ENCODE measurements at places on chromosomes 11 and 22.

DNA sequence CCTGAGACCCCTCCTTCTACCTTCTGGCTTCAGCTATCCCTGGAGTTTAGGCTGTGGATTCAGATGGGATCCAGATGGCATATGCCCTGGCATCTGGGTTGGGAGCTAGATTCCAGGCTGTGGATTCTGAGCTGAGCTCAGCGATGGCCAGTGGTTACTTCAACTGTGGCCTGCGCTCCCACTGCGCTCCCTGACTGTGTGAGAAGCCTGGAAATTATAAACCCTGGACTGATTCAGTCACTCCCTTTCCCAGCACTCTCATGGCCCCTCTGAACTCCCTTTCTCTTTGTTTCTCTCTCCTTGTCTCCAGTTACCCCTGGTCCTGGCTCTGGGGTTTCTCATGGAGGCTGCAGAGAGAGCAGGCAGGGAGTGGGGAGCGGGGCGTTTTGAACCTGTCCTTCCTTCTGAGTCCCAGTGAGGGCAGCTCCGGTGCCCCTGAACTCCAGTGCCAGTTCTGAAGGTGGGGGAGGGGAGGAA, 4.8 kb downstream of the ARHGEF17 start:
- no peak for DNase-seq

GRCh38 chr11:122268601-122269130, 152.7 kb upstream of the BLID start:
- DNase-seq: no peak

DNA sequence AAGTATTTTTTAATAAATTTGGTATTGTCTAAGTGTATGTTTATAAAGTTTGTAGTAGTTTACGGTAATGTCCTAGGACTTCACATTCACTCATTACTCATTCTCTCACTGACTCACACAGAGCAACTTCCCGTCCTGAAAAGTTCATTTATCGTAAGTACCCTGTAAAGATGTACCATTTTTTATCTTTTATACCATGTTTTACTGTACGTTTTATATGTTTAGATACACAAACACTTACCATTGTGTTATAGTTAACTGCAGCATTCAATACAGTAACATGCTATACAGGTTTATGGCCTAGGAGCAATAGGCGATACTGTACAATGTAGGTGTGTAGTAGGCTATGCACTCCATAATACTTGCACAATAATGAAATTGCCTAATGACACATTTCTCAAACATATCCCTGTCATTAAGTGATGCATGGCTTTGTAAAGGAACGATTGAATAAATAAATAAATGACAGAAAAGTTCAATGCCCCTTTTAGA, 12.5 kb upstream of the CARD18 start:
- peak; percentile 32 for DNase-seq

- DNase-seq: peak; percentile 96
These were observed at the start of gene KDM2A for GRCh38 chr11:67118801-67119584. KDM2A (plus strand) TSS chr11:67119263; CDS start chr11:67121317, 2,054 bp downstream.

- no peak for DNase-seq
These were observed 789 bp downstream of the SIK2 start for GRCh38 chr11:111602865-111603610.

DNA sequence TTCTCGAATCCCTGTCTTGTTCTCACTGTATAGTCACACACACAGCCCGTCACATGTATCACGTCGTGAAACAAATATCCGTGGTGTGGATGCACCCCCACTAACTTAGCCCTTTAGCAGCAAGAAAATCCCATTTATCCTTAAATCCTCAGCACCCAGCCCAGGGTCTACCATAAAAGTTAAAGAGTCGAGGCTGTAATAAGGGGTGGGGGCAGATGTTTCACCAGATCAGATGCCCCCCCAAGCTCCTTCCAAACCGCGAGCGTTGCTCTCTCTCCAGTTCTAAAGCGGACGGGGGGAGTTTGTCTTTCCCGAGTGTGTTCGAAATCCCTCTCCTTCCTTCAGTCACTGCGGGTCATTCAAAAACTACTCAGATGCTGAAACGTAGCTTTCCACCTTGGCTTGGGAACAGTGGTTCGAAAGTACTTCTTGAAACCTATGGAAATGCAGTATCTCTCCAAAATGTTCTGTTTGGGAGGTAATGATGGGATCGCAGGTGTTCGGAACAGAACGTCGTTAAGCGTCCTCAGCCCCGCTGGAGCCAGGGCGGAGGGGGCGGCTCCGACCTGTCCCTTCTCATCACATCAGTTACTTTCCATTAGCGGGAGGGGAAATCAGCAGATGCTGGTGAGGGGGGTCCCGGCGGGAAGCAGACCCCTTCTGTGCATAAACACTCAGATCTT, 156.2 kb downstream of the BRD1 start:
- no peak for DNase-seq

- no peak for DNase-seq
These were observed 104.3 kb downstream of the MAML2 start for GRCh38 chr11:96238563-96239135.

DNA sequence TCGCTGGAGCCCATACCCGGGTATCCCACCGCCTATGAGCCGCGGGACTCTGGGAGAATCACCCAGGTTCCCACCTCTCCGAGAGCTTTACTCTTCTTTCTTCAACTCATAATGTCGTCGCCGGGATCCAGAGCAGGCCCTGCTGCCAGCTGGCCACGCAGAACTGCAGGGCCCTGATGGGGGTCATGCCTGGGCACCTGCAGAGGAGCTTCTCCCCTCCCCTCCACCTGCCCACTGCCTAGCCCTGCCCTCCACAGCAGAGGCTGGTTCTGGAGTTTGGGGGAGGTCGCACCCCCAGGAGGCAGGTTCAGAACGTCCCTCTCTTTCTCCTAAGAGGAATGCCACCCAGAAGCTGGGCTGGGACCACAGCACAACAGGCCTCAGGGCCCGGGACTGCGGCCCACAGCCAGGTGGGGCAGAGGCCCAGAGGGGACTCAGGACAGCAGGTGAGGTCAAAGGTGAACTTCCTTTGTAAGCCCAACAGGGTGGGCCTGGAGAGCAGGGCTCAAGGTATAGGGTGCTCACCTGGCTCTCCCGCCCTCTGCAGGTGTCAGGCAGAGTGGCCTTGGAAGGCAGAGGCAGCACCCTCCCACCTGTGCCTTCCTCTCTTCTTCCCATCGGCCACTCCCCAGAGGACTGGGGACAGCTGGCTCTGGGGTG, 1.9 kb downstream of the SLC25A45 start:
- DNase-seq: no peak

GRCh38 chr11:1371836-1372465, 17.8 kb upstream of the BRSK2 start:
- no peak for DNase-seq

DNA sequence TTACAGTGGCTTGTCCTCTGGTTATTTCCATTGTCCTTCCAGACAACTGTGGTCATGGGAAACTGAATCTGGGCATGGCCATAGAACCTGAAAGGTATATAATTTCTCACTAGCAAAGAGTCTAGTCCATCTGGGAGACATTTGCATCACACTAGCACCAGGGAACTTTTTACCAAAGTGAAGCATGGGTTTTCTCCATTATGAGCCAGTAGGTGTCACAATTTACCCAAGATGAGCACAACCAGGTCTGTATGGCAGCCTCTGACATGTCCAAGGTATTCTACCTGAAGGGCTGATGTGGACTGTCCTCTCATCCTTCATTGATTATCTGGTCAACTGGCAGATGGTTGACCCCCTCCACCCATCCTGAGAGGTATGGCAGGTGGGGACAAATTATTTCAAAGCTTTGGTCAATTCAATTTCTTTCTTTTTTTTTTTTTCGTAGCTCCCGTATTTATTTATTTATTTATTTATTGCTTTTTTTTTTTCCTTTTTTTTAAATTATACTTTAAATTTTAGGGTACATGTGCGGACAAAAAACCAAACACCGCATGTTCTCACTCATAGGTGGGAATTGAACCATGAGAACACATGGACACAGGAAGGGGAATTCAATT, 425.9 kb downstream of the TMEM135 start:
- no peak for DNase-seq

- DNase-seq: no peak
These were observed 40.7 kb downstream of the FAM181B start for GRCh38 chr11:82692981-82693380.

- no peak for DNase-seq
These were observed 1.8 kb downstream of the MTMR2 start for GRCh38 chr11:95922099-95922498.

DNA sequence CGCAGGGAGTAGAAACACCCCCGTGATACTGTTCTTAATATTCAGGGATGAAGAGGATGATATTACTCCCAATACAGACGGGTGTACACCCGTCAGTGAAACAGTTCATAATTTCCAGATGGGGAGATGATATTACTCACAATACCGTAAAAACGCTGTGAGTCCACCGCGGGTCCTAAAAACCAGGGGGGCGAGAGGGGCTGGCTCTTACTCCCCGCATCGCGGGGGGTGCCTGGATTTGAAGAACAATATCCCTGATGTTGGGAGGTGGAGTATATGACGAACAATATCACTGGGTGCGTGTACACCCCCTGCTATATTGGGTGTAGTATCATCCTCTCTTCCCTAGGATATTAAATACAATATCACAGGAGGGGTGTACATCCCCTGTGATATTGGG, 20.5 kb upstream of the APOL5 start:
- DNase-seq: no peak

- peak; percentile 78 for DNase-seq
These were observed 3.5 kb downstream of the PANX1 start for GRCh38 chr11:94132152-94132558.

DNA sequence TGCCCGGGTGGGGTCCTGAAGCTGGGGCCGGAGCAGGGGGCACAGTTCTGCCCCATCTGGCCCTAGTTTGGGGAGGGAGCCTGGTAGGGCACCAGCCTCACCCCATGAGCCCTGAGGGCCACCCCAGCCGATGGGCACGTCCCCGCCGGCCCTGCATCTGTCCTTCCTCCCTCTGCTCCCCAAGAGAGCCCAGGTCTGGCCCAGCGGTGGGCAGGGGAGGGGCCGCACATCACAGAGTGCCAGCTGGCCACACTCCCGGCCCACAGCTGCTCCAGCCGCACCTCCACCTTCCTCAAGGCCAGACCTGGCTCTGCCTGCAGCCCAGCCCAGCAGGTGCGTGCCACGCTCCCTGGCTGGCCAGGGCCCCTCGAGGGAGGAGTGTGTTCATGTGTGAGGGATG, 21.6 kb downstream of the BRSK2 start:
- DNase-seq: no peak

- DNase-seq: no peak
These were observed 91.6 kb downstream of the ATXN10 start for GRCh38 chr22:45763236-45763624.

- DNase-seq: no peak
These were observed 126.7 kb upstream of the RCN1 start for GRCh38 chr11:31964181-31964580.

- no peak for DNase-seq
These were observed 19.3 kb downstream of the ENDOD1 start for GRCh38 chr11:95108671-95109551.

DNA sequence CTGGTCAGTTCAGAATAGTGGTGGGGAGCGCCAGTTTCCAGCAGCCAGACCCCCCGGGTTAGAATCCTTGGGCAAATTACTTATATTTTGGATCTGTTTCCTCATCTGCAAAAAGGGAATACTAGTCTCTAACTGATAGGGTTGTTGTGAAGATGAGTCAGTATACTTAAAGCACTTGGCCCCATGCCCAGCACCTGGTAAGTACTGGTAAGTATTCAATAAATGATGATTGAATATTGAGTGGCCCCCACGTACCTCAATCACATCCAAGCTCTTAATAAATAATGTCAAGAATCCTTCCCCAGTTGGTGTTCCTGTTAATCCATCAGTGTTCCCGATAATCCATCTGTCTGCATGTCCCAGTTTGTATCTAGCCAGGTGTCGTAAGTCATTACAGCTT, 12.1 kb downstream of the ACP2 start:
- DNase-seq: peak; percentile 46

DNA sequence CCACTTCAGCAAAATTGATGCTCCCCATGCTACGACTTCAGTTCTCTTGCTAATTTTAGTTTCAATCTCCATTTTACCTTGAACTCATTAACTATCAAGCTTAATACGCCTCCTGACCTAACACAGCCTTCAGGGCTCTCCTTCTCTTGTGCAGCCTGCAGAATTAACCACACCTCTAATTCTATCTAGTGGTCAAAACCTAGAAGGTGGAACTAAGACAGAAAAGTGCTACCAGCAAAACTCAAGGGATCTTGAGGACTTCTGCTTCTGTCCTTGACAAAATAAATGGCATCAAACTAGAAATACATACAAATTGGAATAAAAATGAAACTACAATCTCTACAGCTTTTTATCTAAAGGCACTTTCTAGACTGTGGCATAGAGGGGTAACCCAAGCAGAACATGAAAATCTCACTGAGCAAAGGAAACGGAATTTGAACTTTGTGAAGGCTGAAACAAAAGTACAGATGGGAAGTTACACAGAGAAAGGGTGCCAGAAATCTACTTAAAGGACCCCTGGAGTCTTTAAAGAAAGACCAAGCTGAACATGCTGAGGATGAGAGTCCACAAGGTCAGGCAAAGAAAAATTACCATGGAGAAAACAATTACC, 10.7 kb downstream of the CWF19L2 start:
- DNase-seq: no peak

DNA sequence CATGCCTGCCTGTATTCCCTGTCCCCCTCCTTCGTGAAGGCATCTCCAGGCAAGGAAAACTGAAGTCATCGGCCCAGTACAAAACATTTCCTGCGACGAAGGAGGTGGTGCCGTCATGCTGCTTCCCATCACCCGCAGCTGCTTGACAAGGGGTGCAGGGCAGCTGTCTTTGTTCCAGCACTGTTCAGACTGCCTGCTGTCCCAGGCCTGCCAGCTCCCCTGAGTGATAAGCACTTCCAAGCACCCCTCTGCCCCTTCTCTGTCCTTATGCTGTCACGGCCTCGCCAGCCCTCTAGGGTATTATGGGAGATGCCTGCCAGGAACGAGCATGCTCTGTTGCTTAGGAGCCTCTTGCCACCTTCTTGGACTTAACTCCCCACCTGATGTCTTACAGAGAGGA, 37.1 kb upstream of the BSX start:
- DNase-seq: no peak

GRCh38 chr11:122394313-122394712, 261.2 kb upstream of the UBASH3B start:
- DNase-seq: no peak

DNA sequence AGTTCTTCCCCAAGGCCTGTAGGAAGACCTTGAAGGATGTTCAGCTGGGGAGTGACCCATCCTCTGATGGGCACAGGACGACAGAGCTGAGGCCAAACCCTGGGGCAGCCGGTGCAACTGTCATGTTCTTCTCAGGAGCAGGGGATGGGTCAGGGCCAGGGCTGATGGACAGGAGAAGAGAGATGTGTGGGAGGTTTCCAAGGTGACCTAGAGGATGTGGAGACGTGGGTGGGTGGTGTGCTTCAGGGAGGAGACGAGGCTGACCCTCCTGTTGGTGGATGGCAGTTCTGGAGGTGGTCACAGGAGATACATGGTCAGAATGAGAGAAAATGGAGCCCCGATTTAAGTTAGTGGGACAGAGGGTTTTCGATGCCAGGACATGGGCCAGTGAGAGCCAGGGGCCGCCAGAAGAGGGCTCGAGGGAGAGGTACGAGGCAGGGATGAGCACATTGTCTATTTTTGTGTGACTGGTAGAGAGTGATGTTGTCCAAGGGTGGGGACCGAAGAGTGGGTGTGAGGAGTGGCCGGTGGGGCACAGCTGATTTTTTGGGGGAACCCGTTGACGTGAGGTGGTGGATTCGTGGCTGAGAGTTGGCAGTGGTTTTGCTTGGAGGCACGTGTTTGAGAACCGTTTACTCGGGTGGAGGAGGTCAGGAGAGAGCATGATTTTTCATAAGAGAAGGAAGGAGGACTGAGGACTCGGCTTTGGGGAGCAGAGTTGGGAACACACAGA, 14.6 kb downstream of the TBC1D22A start:
- no peak for DNase-seq

GRCh38 chr22:46673205-46673604, 53.0 kb downstream of the GRAMD4 start:
- DNase-seq: no peak
